CD8-positive, alpha-beta T cell (primary cell): ENCODE measurements at places on chromosomes 4 and X.
A peak's percentile ranks its signal among the peaks of the same experiment; 100 is the strongest.

GRCh38 chrX:41946989-41947612, 23.7 kb upstream of the CASK start:
- DNase-seq = no peak

- DNase-seq = no peak
Observed at GRCh38 chr4:76822303-76822702, 75.6 kb downstream of the SOWAHB start.

- DNase-seq = no peak
Observed at GRCh38 chrX:47661539-47661938, 2.6 kb upstream of the UXT start.

GRCh38 chr4:81921751-81922159, 450.0 kb upstream of the RASGEF1B start:
- DNase-seq = no peak

DNA sequence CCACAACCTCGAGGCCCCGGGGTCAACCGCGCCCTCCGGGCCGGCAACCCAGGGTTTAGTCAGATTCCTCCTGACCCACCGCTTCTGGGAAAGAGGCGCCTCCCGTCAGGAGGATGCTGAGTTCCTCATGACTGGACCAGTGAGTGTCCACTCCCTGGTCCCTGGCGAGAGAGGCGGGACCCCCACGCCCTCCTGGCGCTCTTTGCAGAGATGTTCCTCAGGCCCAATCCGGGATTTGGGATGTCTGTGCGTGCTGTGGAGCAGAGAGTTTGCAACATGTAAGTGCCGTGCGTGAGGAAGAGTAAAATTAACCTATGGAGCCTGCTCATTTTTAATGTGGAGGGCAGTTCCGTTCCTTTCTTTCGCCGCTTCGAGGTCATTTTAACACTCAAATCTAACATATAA, 824 bp upstream of the UGDH start:
- no peak for DNase-seq

DNA sequence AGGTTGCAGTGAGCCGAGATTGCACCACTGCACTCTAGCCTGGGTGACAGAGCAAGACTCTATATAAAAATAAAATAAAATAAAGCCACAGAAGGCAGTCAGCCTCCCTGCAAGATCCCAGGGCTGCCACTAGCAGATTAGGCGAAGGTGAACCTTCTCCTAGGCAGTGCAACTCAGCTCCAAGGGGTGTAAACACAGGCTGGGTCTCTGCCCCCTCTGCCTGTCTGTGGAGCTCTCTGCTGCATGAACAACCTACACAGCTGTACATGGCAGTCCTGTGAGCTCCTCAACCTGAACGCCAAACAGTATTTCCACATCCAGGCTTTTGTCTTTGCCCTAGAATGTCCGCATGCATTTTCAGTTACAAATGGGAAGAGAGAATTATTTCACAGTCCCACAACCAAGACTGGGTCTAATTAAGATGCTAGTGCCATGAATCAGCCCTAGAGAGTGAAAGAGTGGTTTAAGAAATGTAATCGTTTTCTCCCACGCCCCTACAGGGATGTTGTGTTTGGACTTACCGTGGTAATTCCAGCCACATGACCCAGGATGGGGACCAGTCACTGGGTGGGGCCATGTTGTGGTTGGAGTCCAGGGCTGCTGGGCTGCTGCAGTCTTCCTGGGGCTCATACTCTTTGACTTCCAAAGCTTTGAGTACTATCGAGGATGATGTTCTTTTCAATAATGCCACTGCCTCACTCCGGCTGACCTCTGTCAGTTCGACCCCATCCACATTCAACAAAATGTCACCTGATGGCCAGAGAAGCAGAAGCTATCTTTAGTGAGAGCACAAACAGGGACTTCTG, 99.0 kb downstream of the FIP1L1 start:
- no peak for DNase-seq

GRCh38 chr4:150150629-150151062, 72.4 kb downstream of the DCLK2 start:
- no peak for DNase-seq

- DNase-seq = peak; percentile 17
Observed at GRCh38 chr4:150960818-150961217, 54.3 kb downstream of the LRBA start.

DNA sequence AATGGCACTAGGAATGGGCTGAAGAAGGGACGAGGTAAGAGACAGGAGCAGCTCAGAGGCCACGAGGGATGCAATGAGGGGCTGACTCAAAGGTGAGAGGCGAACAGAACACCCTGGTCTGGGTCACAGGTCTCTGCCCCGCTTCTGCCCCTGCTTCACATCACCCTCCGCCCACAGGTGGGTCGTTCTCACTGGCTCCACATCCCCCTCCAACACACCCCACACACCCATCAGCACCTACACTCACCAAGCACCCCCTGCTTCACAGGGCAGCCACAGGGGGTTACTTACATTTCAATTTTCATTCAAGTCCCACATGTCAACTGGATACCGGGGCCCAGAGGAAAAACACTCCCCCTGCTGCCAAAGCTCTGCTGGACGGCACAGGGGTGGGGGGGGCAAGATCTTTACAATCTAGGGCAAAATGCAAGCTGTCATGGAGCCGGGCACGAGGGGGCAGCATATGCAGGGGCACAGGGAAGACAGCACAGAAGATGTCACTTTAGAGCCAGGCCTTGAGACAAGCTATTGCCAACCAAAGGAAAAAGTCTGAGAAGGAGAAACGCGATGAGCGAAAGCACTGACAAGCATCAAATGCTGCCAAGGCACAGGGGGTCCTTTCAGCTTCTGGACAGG, 94.0 kb downstream of the AFAP1 start:
- peak; percentile 35 for DNase-seq

- DNase-seq = no peak
Observed at GRCh38 chr4:139018971-139019758, 3.6 kb downstream of the NOCT start.

DNA sequence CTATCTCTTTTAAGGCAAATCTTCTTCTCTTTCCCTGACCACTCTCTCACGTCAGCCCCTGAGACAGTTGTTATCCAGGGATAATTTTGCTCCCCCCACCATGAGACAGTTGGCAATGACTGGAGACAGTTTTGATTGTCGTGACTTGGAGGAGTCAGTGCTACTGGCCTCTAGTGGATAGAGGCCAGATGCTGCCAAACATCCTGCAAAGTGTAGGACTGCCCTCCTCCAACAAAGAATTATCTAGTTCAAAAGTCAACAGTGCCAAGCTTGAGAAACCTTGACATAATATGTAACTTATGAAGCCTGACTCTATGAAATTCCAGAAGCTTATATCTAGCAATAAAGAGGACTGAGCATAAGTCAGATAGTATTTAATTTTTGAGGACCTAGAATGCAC, 502.1 kb upstream of the IGFBP7 start:
- DNase-seq = no peak

DNA sequence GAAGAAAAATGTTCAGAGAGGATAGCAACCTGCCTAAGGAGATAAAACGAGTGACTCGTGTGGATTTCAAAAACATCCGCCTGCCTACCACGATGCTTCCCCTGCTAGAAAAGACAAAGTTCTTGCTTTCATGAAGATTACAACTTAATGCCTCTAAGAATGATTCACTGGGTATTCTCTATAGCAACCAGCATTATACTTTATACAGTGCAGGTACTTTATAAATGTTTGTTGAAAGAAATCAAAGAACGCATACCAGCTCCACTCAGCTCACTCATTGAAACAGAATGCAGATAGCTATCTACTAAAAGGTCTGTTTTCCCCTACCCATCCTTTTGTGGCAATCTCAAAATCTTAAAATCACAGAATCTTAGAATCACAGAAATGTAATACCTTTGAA, 33.7 kb downstream of the GASK1B start:
- no peak for DNase-seq

DNA sequence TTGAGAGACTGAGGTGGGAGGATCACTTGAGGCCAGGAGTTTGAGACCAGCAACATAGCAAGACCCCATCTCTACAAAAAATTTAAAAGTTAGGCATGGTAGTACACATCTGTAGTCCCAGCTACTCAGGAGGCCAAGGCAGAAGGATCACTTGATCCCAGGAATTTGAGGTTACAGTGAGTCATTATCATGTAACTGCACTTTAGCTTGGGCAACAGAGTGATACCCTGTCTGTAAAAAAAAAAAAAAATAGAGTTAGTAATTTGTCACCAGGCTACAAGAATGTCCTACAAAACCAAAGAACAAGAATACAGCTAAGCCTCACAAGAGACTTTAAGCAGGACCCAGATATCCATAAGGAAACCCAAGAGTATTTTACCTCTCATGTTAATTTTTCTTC, 27.0 kb upstream of the RAB28 start:
- DNase-seq = no peak

- no peak for DNase-seq
Observed at GRCh38 chr4:151324124-151324751, 1.2 kb downstream of the SH3D19 start.

DNA sequence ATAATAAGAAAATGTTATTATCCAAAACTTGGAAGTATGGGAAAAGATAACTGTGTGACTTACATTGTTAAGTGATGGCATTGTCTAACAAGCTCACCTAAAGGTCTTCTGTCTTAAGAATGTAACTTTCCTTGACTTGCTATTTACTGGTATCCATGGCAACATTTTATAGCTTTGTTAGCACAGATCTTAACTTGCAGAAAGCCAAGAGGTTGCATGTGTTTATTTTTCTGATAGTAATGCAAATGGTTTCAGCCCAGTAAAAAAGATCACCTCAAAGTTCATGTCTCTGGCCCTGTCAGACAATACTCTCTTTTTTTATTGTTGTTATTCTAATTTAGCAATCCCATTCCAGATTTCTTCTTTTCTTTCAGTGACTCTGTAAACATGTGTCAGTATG, 425.3 kb downstream of the SPRY1 start:
- no peak for DNase-seq

DNA sequence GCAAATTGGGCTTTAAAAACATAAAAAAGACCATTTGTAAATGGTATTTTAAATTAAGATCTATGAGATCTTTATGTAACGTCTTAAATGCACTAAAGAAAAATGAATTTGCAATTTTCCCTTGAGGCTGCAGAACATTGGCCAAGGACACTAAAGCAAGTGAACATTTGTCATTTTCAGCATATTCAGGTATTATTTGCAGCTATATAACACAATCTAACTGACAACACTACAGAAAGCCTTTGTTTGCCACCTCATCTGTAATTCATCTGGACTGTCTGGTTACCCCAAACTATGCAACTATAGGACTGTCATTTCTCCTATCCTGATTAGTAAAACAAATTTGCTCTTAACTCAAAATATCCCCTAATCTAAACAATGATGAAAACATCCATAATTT, 74.8 kb downstream of the ANTXR2 start:
- no peak for DNase-seq

GRCh38 chrX:31255310-31256033, 183.6 kb upstream of the FTHL17 start:
- DNase-seq = no peak

DNA sequence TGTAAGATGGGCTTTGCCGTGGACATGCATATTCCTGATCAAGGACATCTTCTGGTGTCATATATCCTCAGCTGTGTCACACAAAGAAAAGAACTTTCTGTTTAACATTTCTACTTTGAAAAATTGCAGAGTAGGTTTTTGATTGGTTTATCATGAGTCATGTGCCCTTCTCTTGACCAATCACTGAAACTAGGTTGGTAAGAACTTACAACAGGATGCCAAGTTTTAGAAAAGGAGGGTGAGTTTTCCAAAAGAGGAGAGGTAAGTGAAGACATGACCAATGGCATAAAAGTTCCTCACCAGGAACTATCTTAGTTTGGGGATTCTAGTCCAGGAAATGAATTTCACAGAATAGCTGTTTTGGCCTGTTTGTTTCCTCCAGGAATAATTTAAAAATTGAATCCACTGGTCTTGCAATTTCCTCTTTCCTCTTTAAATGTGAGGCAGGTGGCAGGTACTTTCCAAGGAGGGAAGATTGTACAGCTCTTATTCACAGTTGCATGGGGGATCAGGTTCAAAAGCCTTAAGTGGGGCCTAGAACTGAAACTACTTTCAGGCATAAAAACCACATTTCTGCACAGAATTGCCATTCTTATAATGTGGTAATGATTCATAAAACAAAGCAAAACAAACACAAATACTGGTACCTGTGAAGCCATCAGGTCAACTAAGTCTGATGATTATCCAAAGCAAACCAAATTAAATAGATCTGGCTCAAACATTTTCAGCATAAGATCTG, 1114.5 kb upstream of the LCORL start:
- no peak for DNase-seq

GRCh38 chrX:10117864-10118377, 38.9 kb upstream of the CLCN4 start:
- DNase-seq = no peak

GRCh38 chr4:26248647-26249046, 72.2 kb upstream of the RBPJ start:
- no peak for DNase-seq

GRCh38 chr4:159144112-159144694, 41.3 kb downstream of the RAPGEF2 start:
- DNase-seq = no peak

- DNase-seq = no peak
Observed at GRCh38 chr4:123913598-123913997, 517.0 kb downstream of the SPRY1 start.
